Neural crest cell (in vitro differentiated cells): ENCODE measurements at places on chromosomes 3 and 15.

DNA sequence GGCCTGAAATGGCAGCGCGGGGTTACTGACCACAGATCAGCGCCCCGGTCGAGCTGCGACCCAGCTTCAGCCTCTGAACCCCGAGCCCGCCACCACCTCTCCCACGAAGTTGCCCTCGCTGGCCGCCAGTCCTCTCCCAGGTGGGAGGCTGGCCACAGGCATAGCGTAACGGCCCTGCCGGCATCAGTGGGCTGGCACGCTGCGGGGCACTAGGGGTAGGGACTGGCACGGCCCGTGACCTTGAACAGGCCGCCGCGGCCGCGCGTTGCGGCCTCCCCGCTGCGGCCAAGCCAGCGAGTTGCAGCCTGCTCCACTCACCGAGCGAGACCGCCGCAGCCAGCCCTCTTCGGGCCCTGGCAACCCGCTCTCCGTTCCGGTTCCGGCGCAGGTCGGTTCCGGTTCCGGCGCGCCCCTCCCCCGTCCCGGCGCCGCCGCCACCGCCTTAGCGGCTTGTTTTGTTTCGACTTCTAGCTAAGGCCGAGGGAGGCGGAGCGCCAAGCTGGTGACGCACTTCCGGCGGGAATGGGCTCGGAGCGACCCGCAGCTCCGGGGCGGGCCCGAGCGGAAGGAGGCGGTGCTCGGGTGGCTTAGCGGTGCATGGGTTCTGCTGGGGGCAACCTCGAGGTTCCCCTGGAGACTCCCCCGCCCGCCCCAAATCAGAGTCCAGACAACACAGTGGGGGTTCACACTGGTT is at the start of gene USP19:
USP19 (minus strand) TSS at position 386 of the 694 bp plus-strand sequence. CDS start 1,678 bp downstream, outside the sequence.
- H3K27me3 ChIP-seq, result no peaks in the 10 kb centered on the region
- H3K36me3 ChIP-seq, result peaks cover 4% of the 10 kb centered on the region
- H3K27ac ChIP-seq, result peak within 1 kb of the TSS; percentile 96
- H3K4me1 ChIP-seq, result peaks cover 5% of the 10 kb centered on the region
- DNase-seq, result peak; percentile 76

DNA sequence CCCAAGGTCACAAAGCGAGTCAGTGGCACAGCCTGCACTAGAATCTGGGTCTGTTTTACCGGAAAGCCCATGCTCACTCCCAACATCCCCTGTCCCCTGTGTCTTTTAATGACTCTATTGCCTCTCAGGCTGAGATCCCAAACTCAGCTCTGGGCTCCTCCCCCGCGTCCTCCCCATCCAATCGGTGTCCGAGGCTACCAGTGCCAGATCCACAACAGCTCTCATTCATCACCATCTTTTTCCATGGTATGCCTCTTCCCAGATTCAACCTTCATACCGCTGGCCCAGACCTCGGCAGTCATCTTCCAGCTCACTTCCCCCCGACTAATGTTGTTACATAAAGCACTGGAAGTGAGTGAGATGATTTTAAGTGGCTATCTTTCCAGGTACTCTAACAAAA is 16.1 kb upstream of the KY start:
- H3K36me3 ChIP-seq, result no peaks in the 10 kb centered on the region
- no peak for DNase-seq
- no peak overlapping the region for H3K27ac ChIP-seq

- H3K36me3 ChIP-seq, result no peaks in the 10 kb centered on the region
- H3K4me3 ChIP-seq, result no peak overlapping the region
- no peak overlapping the region for H3K27ac ChIP-seq
- DNase-seq, result no peak
- H3K27me3 ChIP-seq, result peaks cover 27% of the 10 kb centered on the region
- H3K4me1 ChIP-seq, result no peaks in the 10 kb centered on the region
Observed at GRCh38 chr3:186322761-186323160, 39.3 kb downstream of the DGKG start.

GRCh38 chr3:143166376-143166775 is 46.8 kb downstream of the CHST2 start:
- no peak for DNase-seq
- no peak overlapping the region for H3K4me3 ChIP-seq
- H3K27me3 ChIP-seq, result no peaks in the 10 kb centered on the region
- no peaks in the 10 kb centered on the region for H3K36me3 ChIP-seq
- H3K4me1 ChIP-seq, result no peaks in the 10 kb centered on the region
- H3K27ac ChIP-seq, result no peak overlapping the region

GRCh38 chr15:98873441-98874218 is 134.0 kb downstream of the PGPEP1L start:
- H3K4me3 ChIP-seq, result peak overlapping the region; percentile 12
- DNase-seq, result no peak
- peak overlapping the region; percentile 1 for H3K27ac ChIP-seq
- peaks cover 38% of the 10 kb centered on the region for H3K4me1 ChIP-seq

- H3K27me3 ChIP-seq, result no peaks in the 10 kb centered on the region
- H3K4me1 ChIP-seq, result peaks cover 31% of the 10 kb centered on the region
- DNase-seq, result no peak
- H3K27ac ChIP-seq, result no peak overlapping the region
Observed at GRCh38 chr3:60146121-60146520, 1096.3 kb upstream of the CFAP20DC start.

GRCh38 chr3:155555479-155556060 is 189.3 kb downstream of the PLCH1 start:
- H3K27me3 ChIP-seq, result no peaks in the 10 kb centered on the region
- H3K27ac ChIP-seq, result no peak overlapping the region
- H3K36me3 ChIP-seq, result peaks cover 10% of the 10 kb centered on the region
- DNase-seq, result no peak

- H3K27me3 ChIP-seq, result no peaks in the 10 kb centered on the region
- no peak for DNase-seq
- H3K4me3 ChIP-seq, result no peak overlapping the region
- H3K27ac ChIP-seq, result no peak overlapping the region
- no peaks in the 10 kb centered on the region for H3K36me3 ChIP-seq
- H3K4me1 ChIP-seq, result peaks cover 18% of the 10 kb centered on the region
Observed at GRCh38 chr3:180420016-180420415, 181.9 kb upstream of the TTC14 start.

DNA sequence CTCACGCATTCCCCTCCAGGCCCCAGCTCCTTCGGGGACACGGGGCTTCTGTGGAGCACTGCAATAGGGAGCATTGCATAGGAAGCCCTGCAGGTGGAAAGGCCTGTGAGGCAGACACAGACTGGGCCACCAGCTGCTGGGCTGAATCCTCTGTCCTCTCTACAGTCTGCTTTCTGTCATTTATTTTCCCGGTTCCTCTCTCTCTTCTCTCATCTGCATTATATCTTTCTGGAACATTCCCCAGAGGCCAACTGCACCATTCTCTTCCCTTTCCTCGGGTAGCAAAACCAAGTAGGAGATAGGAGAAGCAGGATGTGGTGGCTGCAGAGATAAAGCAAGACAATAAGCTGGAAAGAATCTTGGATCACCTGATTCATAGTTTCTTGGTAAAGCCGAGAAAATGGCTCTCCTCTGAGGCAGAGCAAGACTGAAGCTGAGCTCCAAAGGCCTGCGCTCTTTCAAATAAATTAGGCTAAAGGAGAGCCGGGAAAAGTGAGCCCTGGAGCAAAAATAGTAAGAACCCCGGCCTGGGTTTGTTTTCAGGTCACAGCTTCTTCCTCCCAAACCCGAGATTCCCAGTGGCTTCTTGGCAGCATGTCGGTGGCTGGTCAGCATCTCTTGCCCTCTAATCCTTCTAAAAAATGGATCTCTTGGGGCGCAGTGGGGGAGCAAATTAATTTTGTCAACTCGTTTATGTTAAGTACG is 5.3 kb downstream of the TM4SF4 start:
- H3K4me3 ChIP-seq, result no peak overlapping the region
- no peaks in the 10 kb centered on the region for H3K36me3 ChIP-seq
- no peaks in the 10 kb centered on the region for H3K4me1 ChIP-seq
- H3K27me3 ChIP-seq, result no peaks in the 10 kb centered on the region

GRCh38 chr15:79004336-79004735 is 59.5 kb upstream of the CTSH start:
- peak overlapping the region; percentile 45 for H3K27ac ChIP-seq
- H3K36me3 ChIP-seq, result no peaks in the 10 kb centered on the region
- H3K4me1 ChIP-seq, result peaks cover 36% of the 10 kb centered on the region
- H3K4me3 ChIP-seq, result no peak overlapping the region
- no peaks in the 10 kb centered on the region for H3K27me3 ChIP-seq

GRCh38 chr3:120475722-120476377 is 25.1 kb upstream of the FSTL1 start:
- no peak for DNase-seq
- no peaks in the 10 kb centered on the region for H3K36me3 ChIP-seq
- H3K4me3 ChIP-seq, result no peak overlapping the region
- H3K27me3 ChIP-seq, result no peaks in the 10 kb centered on the region
- no peak overlapping the region for H3K27ac ChIP-seq
- H3K4me1 ChIP-seq, result no peaks in the 10 kb centered on the region
